ENCODE measurements at places on chromosomes 4 and X.

DNA sequence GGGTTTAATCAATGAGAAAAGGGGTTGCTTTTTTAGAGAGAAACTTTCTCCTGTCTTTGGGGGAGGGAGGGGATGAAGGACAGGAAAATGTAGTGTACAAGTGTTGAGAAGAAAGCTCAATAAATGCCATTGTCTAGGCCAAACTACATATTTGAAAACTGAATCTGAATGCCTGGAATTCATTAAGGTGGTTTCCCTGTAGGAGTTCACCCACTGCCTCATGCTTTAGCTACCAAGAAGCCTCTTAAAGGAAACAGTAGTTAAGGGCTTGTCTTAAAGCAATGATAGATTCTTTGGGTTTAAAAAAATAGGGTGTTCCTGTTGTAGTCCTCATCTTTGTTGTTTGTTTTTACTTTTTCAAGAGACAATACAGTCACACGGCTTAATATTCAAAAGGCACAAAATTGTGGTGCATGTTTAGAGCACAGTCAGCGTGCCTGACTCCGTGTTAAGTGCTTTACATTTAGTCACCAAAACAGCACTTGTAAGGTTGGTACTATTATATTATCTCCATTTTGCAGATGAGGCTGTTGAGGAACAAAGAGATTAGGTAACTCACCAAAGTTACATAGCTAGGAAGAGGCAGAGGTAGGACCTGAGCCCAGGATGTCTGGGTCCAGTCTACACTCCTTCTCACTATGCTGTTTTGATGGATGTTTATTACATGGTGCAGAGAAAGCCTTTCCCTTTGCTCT, 46.0 kb downstream of the FNIP2 start:
- no peak for DNase-seq

DNA sequence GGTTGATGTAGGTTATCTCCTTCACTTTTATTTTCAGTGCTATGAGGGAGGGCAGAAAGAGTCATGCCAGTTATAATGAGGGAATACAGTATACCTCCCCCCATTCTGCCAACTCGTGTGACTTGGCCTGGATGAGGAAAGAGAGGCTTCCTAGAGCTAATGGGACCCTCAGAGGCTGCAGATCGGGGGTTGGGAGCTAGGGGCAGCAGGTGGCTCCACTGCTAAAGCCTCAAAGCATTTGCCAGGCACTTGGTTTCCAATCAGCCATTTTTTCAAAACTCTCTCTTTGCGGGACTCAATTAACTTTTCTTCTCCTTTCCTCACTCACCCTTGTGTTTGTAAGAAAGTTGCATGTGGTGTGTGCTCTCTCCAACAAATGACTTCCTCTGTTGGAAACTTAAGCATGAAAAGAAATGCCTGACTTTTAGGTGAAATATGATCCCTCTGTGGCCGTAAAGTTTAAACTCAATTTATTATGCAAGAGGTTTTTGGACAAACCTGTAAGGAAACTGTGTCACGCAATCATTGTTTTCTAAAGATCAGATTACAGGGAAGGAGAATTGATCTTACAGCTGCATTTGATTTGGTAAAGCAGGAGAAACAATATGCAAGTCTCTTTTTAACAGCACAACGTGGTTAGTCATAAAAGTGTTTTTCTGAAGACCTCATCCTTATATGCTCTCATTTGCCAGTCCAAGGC, 7.0 kb downstream of the SFRP2 start:
- no peak for DNase-seq

GRCh38 chrX:136076942-136077341, 70.4 kb upstream of the FHL1 start:
- no peak for DNase-seq

- no peak for DNase-seq
Observed at GRCh38 chr4:10007436-10007740, 13.9 kb downstream of the SLC2A9 start.

DNA sequence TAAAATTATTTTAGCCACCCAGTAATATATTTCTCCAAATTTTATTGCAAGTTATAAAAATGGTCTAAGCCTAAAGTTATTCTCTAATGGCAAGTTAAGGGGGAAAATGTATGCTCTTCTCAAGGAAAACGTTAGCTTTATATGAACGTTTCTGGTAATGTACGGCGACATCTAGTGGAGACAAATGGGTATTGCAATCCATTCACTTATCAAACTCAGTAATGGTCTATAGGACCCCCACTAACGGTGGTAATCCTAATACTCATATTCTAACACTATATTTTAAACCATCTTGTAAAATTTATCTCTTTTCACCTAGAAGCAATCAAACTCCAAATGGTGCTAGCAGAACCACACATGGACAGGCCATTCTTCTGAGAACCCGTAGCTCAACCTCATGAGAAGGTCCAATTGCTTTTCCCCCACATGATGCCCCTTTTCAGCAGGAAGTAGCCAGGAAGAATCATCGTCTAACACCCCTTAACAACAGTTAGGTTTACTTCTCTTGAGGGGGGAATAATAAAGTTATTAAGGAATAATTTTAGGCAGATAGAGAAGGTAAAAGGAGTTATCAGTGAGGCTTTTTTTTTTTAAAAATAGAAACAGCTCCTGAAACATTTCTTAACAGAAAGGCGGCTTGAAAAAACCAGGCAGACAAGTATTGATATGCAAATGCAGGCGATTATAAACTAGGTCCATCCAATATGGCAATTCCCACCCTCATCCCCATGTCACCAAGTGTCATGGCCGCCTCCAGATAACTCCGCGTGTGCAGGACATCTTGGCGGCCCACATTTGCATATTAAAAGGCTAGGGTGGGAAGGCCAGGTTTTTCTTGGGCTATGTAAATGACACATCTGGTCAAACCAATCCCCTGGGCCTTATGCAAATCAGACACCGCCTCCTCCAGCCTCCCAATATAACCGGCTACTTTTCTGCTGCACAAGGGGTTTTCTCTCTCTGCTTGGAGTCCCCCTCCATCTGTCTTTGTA, 35.0 kb downstream of the NUDT11 start:
- no peak for DNase-seq

DNA sequence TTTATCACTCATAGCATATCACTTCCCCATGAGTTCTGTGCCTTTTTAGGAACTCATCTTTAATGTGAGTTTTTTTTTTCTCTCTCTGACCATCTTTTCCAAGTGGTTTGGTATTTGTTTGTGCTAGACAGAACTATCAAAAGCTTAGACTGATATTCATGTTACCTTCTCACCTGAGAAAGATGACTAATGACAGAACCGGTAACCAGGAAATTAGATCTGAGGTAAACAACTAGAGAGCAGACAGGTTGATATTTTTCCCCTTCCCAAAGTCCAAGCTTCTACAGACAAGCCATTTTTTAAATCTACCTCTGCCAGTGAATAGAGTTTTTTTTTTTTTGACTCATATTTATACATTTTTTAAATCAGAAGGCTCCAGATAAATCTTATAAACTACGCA, 17.0 kb upstream of the SRD5A3 start:
- DNase-seq: no peak

DNA sequence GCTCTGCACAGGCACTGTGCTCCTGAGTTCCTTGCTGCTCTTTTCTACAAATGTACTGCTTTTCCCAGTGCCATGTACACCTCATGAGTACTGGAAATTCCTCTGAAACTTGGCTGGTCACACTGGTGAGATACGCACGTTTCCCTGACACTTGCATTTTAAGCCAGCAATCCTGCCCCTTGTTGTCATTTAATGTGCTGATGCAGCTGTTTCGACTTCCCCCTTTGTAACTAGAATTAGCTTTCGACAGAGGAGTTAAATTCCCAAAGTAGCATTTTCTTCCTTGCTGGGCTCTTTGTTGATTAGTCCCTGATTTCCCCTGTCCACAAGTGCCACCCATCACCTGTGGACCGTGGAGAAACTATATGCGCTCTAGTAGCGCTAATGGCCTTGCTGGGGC, 77.5 kb downstream of the IQCM start:
- DNase-seq: no peak

- DNase-seq: no peak
Observed at GRCh38 chrX:70260104-70260503, at the start of gene P2RY4. P2RY4 (minus strand) TSS chrX:70260204; CDS start chrX:70259624, 580 bp downstream.
